Activated CD8-positive, alpha-beta T cell treated with anti-CD3 and anti-CD28 coated beads for 36 hours (primary cell): ENCODE measurements at places on chromosomes 1 and 21. TPM values are rescaled to one million over a fixed set of nuclear protein-coding genes. Genes with fewer than 3 reads are reported as not detected.
A peak's percentile ranks its signal among the peaks of the same experiment; 100 is the strongest.

DNA sequence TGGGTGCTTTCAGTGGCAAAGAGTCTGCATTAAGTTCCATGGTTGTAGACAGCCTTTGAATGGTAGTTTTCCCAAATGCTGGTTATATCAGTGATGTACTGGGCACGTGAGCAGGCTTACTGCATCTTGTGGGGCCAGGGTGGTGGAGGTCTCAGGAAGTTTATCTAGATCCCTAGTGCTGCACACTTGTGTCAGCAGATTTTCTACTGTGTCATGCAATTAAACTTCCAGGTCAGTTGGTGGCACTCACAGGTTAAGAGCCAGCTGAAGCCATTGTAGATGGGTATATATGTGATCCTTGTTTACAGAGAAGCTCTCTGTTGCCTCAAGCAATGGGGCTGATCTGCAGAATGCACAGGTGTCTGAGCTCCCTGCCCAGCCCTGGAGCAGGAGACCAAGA lies 33.0 kb downstream of the FOXJ3 start:
- DNase-seq = no peak

GRCh38 chr1:154796303-154796892 lies 73.7 kb downstream of the KCNN3 start:
- no peak for DNase-seq

- DNase-seq = no peak
Measured at GRCh38 chr1:109935451-109935900, 24.8 kb downstream of the CSF1 start.

DNA sequence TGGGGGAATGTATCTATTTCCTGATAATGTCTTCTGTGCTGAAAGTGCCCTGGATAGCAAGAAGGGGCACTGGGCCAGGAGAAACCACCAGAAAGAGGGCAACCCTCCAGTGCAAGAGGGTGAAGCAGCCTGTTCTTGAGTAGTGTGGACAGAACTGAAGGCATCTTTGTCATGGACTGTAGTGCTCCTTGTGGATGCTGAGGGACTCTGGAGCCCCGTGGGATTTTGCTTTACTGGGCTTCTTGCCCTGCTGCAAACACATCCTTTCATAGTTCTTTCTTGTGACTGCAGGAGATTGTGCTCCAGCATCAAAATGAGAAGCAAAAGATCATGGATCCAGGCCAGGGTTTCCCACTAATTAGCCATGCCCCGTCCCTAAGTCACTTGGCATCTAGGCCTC lies 300.6 kb downstream of the ZNF326 start:
- no peak for DNase-seq

DNA sequence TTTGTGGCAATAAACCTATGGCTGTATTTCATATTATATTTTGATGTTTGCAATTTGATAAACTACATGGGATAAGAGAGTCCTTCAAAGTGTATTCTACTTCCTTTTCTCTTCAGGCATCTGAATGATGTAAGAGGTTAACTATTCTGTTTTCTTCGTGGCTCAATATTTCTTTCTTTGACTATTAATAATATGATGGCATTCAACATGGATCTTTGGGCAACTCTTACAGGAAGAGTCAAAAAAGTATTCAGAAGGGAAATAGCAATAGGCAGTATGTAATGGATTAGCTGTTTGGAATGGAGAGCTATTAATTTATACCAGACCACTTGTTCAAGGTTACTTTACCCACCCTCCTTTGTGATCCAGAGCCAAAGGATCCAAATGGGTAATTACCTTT lies 74.4 kb downstream of the HMCN1 start:
- DNase-seq = no peak

- peak; percentile 63 for DNase-seq
Measured at GRCh38 chr1:198641501-198641900, 2.7 kb downstream of the PTPRC start.

DNA sequence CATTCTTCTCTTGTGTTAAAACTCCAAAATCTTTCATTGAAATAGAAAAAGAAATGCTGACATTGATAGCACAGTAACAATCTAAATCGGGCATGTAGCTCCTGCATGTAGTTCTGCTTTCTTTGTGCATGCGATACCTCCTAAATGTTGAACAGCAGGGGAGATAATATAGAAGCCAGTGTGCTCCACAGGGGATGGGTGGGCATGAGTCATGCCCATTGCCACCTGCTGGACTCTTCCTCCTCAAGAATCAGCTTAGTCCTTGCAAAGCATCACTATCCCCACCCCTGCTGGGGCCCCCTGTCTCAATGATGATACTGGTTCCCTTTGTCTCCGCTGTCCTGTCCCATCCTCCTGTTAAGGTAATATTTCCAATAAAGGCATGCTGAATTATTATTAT lies 203.0 kb downstream of the RWDD3 start:
- DNase-seq = no peak

DNA sequence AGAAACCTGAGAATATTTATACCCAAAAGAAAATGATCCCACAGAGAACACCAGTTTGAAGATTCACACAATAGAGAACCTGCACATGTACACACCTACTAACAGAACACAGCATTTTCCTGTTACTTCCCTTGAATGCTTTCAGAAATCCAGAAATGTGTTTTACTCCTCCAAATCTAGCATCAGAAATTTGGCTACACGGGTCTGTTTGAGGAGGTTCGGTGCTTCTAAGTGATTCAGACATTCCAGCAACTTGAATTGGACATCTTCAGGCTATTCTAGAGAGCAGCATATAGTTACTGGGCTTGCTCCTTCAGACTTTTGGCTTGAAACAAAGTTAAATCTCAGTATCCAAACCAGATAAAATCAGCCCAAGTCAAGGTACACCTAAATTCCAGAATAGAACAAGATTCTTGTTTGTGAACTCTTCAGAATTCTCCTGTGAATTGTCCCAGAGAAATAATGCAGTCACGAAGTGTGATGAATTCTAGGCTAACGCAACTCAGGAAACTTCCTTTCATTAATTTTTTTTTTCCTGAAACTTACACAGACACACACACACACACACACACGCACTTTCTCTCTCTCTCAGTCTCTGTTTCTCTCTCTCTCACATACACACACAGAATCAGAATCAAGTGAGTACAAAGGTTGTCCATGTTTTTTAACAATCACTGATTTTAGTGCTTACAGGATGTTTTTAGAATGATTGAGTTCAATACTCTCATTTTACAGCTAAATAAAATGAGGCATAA lies 278.4 kb upstream of the SNX7 start:
- DNase-seq = no peak

The SPRR3 gene
- not detected for total RNA-seq

The KIF26B gene
- 0.16 TPM for total RNA-seq

The DNALI1 gene
- total RNA-seq = not detected
